ENCODE measurements at places on chromosomes 3 and 15. TPM values are rescaled to one million over a fixed set of nuclear protein-coding genes. Genes with fewer than 3 reads are reported as not detected.
A peak's percentile ranks its signal among the peaks of the same experiment; 100 is the strongest.

The TICRR gene
- total RNA-seq = 21.0 TPM

The OCA2 gene
- total RNA-seq = not detected

The GOLGA8G gene
- not detected for total RNA-seq

The LYSMD2 gene
- 15.5 TPM for total RNA-seq

The MCTP2 gene
- total RNA-seq = 49.8 TPM

GRCh38 chr15:52139599-52140462, 27.3 kb upstream of the BCL2L10 start:
- peak; percentile 90 for DNase-seq

DNA sequence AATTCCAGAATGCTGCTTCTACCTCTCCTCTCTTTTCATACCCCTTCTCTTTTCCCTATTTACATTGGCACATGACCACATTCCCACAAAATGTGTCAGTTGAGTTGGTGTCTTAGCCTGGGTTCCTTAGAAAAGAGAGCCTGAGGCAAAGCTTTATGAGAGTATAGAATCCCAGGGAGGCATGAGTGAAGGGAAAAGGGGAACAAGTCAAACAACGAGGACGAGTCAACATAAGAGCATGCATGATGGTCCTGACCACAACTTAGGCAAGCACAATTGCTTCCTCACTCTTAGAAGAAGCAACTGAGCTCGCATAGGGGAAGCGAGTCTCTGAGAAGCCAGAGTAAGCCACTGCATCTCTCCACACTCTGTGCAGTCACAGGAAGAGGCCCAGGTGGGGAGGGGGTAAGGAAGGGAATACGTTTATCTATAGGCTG, 15.4 kb upstream of the ZNF774 start:
- peak; percentile 74 for DNase-seq

DNA sequence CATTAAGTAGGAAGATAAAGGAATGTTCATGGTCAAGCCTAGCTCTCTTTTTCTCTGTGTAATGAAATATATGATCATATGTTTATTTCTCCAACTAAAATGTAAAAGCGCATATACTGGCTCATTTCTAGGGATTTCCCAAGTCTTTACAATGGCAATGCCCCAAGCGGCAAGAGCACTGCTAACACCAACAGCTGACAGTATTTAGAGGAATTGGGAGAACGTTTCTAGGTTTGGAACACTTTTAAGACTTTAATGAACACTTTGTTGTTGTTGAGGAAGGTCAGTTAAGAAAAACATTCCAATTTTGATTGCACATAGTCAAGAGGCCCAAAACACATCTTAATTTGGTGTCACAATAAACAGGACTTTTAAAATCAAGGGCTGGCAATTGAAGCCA, 132.7 kb downstream of the ATP8B4 start:
- peak; percentile 2 for DNase-seq

DNA sequence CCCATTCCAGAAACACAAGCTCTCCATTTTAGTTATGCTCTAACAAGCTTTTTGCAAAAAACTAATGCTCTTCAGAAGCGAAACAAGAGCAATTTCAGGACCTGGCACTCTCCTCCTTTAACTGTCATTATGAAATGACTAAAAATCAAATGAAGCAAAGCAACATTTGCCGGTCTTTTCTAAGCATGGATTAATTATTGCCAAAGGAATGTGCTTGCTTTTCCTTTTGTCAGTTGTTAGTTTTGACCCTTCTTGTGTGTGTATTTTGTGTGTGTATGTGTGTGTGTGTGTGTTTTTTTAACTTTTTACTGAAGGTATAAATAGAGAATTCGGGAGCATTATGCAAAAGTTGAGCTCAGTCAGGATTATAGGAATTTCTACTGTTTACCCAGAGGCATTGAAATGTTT, 509.1 kb downstream of the TUSC7 start:
- no peak for DNase-seq

- no peak for DNase-seq
These were observed 377.3 kb downstream of the MECOM start for GRCh38 chr3:169286214-169286613.

- DNase-seq = no peak
These were observed 33.9 kb downstream of the PTPRG start for GRCh38 chr3:61595288-61595687.

- DNase-seq = no peak
These were observed 58.8 kb downstream of the XXYLT1 start for GRCh38 chr3:195212033-195212748.
